NCI-H446 (cell line): ENCODE measurements at places on chromosomes 2 and 18.

DNA sequence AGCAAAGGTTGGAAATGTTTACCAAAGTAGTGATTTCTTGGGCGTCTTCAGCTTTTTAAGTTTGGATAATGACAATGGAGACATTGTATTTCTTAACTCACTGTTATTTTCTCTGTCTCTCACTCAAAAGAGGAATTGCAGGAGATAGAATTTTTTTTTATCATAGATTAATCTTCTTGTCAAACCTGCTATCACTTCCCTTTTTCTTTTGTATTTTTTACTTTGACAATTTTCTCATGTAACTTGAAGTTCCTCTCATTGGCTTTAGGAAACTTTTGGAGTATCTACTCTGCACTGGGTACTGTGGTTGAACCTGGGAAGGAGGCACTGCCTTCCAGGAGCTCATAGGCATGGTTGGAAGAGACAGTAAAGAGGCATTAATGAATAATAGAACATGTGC, 489.1 kb downstream of the CNTNAP5 start:
- DNase-seq: no peak

DNA sequence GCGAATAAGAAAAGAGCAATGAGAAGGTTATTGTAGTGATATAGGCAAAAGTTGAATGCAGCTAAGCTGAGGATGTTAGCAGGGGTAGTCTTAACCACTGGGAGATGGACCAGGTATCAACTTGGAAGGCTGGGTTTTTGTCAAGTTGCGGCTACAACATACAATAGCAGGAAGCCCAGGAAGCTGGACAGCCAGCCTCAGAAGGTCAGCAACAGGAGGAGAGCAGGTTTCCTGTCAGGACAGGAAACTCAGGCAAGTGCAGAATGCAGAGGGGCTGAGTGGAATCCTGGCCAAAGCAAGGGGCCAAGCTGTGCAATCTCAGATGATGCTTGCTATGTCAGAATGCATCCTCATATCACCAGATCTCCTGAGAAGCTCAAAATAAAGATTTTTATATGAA, 530.0 kb upstream of the ID2 start:
- DNase-seq: no peak

GRCh38 chr2:73839653-73840411, 11.1 kb downstream of the STAMBP start:
- DNase-seq: no peak

GRCh38 chr2:149715005-149715592, 127.5 kb upstream of the MMADHC start:
- peak; percentile 57 for DNase-seq

DNA sequence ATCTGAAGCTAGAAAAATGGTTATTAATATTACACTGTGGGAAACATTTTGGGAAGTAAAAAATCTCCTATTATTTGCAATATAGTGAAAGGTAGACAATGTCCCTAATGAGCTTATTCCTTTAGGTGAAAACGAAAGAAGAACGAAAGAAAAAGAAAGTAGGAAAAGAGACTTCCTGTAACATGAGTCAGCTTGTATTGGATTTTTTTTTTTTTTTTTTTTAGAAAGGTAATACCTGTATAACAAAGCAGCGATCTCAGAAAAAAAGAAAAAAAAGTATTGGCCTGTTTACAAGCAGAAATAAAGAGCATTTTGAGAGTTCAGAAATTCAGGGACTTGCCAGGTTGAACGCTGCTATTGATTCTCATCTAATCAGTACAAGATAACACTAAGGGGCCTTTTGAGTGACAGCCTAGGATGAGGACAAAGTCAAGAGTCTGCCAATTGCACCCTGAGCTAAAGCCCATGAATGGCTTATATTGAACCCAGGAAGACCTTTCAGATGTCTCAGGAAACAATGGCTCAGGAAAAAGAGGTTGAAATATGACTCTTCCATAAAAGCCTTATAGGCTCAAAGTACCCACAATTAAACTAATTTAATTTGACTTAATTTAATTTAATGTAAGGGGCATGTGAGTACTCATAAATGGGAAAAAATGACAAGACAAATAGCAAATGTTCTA, 615.6 kb upstream of the CDH2 start:
- DNase-seq: no peak

DNA sequence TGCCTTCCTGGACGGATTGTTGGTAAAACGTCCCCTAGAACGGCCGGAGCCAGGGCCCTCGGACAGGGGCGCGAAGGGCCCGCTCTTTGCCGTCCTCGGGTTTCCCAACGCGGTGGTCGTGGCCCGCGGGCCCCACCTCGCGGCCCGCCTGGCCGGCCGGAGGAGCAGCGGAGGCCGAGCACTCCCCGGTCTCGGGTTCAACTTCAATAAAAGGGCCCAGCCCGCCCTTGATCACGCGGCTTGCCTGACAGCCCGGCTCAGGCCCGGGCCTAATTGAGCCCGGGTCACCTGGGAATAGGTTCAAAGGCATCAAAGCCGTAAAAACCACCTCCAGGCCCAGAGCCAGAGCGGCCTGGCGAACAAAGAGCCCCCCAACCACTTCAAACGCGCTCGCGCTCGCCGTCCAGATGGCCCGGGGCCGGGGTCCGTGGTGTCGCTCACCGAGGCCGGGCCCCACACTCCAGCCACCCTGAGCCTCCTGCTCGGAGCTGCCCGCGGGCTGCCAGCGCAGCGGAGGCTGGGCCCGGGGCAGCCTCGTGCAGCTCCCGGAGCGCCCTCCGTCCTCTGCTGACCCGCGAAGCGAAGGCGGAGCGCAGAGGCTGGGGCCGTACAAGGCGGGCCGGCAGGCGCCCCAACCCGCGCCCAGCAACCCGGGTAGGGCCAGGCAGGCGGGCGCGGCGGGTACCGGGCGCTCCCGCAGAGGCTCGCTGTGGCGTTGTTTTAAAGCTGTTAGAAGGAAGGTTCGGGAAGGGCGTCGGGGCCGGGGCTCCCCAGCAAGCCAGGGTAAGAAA, 1.1 kb upstream of the TWIST2 start:
- no peak for DNase-seq

- DNase-seq: no peak
Measured at GRCh38 chr2:26401739-26402541, at the start of gene DRC1. Gene DRC1 (plus strand): TSS chr2:26401920. CDS start chr2:26401990, 70 bp downstream.

DNA sequence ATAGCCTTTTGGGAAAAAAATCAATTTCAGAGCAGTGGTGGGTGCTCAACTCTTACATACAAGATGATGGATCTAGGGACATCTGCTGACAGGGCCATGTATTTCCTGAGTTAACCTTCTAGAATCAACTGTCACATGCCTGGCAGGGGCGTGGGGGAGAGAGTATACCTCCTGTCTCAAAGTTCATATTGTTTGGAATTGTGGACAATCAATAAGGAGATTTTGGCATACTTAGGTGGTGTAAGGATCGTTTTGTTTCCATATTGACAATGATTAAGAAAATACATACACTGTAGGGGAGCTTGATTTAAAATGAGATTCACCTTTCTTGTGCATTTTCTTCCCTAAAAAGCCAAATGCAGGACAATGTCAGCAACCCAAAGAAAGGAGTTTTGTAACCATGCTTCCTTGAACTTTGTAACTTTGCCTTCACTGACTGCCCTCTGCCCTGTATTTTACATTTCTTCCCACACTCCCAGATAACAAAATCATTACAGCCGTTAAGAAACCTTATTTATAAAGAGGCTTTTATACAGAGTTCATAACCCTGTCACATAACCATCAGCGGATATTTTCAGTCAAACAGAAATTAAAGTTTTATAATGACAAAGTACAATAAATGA, 88.4 kb downstream of the MEP1B start:
- DNase-seq: no peak

GRCh38 chr18:35371412-35372195, 5.5 kb downstream of the ZNF396 start:
- DNase-seq: no peak

DNA sequence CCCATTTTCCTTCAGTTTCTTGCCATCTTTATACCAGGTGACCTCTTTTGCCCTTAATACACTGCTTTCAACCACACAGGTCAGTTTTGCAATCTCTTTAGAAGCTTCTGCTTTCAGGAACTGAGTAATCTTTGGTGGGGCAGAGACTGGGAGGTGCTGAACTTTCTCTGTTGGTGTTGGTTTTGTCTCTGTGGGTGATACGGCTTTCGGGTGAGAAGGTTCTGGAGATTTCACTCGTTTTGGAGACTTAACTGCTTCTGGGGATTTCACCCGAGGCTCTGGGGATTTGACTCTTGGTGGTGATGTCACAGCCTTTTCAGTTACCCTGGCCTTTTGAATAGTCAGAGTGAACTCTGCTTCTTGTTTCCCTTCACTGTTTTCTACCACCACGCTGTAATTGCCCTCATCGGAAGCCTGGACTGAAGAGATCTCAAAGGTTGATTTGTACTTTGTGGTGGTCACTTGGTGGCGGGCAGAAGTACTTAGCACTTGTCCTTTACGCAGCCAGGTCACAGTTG, 50.4 kb downstream of the PLEKHA3 start:
- DNase-seq: no peak

DNA sequence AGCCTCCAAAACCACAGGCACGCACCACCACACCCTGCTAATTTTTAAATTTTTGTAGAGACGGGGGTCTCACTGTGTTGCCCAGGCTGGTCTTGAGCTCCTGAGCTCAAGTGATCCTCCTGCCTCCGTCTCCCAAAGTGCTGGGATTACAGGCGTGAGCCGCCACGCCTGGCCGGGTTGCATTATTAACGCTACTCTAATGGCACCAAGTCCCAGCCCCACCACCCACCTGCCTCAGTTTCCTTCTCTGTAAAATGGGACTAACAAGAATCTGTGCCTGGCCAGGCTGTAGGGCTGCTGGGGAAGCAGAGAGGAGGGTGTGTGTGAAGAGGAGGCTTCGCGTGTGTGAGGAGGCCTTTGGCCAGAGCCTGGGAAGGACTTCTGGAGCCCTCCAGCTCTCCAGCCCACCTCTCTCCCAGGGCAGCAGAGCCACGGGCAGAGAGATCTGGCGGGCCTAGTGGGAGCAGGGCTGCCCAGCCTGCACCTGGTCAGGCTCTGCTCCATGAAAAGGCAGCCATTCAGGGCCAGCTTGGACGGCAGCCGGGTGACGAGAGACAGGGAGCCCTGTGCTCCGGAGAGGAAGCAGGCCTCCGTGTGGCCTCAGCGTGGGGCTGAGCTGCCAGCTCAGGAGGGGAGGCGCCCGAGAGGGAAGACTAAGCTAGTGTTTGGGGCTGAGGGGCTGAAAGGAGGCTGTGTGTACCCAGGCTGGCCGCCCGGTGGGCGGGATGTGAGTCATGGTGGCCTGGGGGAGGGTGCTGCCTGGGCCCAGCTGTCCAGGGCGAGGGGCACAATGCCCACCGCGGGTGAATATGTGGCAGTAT, 7.4 kb upstream of the B3GNT7 start:
- DNase-seq: no peak

DNA sequence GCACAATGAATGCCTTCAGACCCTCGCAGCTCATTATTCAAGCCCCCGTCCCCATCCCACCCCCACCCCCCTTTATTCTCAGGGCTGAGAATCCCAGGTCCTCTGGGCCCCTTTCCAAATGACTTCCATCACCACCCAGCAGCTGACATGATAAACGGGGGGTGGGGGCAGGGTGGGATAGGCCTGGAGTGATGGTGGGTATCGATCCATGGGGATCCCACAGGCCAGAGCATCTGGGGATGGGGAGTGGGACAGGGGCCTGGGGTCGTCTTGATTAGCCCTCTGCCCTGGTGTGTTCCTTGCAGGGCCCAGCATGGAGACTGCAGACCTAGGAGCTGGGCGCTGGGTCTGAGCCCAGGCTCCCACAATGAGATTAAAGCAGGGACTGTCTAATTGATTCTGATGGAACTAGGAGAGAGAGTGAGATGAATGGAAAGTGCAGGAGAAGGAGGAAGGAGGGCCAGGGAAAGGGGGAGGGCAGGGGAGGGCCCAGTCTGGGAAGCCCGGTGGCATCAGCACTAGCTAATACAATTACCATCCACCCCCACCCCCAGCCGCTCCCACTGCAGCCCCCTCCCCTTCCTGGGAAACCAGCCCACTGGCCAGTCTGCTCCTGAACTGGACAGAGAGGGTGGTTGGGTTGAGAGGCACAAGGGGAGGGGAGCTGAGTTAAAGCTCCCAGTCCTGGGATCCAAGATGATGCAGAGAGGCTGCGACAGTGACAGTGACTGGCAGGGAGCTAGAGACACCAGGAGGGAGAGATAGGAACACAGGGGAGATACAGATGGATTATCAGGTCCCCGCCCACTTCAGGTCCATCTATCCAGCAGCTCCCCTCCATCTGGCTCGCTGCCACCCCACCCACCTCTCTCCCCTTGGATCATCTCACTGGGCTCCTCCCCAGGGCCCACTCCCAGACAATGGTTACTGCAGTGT, 13.1 kb upstream of the TNS1 start:
- no peak for DNase-seq

- peak; percentile 85 for DNase-seq
Measured at GRCh38 chr18:24600076-24600654, 139.7 kb downstream of the HRH4 start.

GRCh38 chr2:120862201-120863060, 126.8 kb downstream of the GLI2 start:
- DNase-seq: no peak

DNA sequence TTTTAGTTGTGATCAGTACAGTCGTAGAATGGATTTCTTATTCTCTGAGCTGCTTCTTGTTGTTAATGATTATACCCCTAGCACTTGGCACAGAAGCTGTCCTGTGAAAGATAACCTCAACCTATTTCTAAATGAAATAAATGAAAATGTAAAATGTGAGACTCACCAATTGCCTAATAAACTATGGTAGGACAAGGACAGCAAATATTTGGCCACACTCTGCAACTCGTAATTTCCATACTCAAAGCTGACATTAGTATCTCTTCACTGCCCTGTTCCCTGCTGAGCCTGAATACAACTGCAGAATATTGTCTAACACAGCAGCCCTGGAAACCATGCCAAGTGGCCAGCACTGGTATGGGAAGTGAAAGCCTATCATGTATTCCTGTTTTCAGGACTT, 34.5 kb downstream of the TMEM182 start:
- DNase-seq: no peak

DNA sequence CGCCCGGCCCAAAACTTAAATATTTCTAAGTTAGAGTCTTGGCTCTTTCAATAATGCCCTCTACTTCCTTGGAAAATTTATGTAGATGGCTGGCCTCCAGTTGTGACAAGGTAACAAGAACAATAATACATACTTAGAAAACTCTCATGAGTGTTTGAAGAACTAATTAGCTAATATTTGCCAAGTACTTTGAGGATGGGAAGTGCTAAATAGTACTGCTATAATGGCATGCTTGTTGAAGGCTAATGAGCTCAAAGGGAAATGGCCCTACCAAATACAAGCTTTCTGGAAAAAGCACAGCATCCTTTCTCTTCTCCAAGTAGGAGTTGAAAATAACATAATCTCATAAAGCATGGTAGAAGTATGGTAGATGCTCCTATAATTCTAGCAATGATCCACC, 1022.2 kb upstream of the PIK3C3 start:
- no peak for DNase-seq
